ENCODE measurements at places on chromosomes 7 and 10.

DNA sequence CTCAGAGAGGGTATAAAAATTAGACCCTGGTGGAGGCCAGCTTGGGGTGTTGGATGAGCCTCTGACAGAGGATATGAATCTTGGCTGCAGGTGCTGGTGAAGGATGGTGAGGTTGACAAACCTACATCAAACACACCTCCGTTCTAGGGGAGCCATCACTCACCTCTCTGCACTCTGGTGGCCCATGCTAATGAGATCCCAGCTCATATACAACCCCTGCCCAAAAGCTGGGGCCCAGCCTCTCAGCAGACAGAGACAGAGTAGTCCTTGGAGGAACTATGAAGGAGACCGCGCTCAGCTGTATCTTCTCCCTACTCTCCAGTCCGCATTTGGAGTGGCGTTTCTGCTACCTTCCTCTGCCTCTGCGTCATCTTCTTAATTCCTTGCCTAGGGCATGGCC is 83.1 kb upstream of the SORCS3 start:
- DNase-seq = no peak

DNA sequence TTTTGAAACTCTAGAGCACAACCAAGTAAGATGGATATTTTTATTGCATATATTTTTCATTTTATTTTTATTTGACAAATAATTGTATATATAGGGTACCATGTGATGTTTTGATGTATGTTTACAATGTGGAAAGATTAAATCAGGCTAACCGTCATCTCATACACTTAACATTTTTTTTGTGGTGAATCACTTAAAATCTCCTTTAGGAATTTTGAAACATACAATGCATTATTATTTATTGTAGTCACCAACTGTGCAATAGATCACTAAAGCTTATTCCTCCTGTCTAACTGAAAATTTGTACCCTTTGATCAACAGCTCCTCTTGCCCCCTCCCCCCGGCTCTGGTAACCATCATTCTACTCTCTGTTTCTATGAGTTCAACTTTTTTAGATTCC is 77.2 kb downstream of the DNAH11 start:
- DNase-seq = no peak

GRCh38 chr10:122363311-122363710 is 11.2 kb upstream of the PLEKHA1 start:
- DNase-seq = no peak

- DNase-seq = no peak
These were observed 2.0 kb downstream of the SRI start for GRCh38 chr7:88217675-88218428.

DNA sequence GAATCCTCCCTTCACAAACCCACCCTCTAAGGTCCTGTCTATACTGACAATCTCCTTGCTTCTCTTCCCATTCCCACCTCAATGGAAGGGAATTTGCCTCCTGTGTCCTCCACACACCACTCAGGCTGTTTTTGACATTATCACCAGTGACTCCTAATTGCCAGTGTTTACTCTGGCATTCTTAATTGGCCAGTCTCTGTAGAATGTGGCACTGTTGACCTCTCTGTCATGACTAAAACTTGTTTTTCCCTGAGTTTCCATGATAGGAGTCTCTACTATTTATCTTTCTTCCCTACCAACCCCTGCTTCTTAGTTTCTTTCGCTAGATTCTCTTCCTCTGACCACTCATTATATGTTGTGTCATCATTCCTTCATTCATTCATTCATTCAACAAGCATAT is 12.1 kb downstream of the SLC16A12 start:
- no peak for DNase-seq

- DNase-seq = no peak
These were observed 1224.2 kb upstream of the SORCS1 start for GRCh38 chr10:108388706-108389105.

DNA sequence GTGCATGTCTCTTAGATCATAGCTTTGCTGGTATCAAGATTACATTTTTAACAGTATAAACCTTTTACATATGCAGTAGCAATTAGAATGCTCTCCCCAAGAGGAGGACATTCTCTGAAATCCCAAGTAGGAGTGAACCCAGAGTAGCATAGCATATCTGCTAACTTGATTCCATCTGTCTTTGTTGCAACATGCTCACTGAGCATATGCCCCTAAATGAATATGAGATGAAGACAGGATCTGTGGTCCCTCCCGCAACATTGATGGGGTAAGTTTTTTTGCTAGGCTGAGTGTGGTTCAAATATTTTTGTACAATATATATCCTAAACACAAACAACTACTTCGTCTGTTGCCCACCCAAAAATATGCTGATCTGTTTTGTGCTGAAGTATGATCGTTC is 534.2 kb upstream of the C7orf33 start:
- DNase-seq = peak; percentile 79

GRCh38 chr7:21805791-21806190 is 139.9 kb downstream of the CDCA7L start:
- DNase-seq = no peak

GRCh38 chr10:61223576-61223975 is 229.6 kb downstream of the TMEM26 start:
- no peak for DNase-seq

DNA sequence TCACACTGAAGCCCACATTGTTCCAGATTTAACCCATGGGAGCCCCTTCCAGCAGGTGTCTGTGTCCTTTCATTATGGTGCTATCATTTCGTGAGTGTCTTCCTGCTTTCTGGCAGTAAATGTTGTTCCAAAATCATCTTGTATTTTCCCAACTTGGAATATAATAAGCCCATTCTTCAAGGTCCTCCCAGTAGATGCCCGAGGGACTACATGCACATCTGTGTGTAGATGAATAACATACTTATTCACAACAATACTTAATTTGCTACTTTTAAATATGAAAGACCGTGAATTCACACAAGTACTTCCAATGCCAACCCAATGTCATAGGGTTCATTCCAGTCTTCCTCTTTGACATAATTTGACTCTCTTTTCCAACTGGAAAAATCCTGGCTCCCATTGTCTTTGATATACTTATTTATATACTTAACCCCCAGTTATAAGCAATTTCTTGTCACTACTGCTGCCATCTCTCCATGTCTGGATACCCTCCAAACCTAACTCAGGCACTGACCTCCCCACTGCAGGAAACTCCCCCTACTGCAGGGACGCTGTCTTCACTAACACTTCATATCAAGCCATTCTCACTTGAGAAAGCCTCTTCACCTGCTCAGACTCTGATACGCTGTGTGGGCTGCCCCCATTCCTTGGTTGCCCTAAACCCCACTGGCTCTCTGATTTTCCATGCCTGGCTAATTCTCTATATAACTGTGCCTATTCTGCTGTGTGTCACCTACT is 1119.2 kb downstream of the CNTNAP2 start:
- DNase-seq = no peak

DNA sequence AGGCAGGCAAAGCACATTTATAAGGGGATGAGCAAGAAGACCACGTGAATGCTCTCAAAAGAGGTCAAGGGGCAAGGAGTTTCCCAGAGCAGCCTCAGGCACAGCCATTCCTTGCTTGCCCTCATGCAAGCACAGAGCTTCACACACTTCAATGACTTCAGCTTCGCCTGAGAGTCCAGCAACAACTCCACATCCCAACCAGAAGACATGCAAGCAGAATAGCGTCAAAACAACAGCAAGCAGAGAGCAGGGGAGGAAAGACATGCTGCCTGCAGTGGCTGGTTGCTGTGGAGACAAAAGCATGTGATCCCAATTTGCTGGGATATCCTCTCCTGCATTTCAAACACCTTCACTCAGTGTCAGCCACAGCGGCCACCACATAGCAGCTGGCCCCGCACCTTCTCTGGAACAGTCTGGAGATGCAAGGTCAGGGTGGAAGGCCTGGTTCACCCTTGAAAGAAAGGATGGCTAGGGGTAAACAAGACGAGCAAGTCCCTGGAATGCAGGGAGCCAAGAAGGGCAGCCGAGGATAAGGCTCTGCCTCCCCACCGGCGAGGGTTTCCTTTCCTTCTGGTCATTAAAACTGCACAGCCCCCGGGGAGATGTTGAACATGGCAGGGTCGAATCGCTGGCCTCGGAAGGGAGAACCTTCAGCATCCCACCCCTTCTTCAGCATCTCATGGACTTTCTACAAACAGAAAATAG is 60.2 kb upstream of the CAMK2B start:
- no peak for DNase-seq

GRCh38 chr10:129222436-129222835 is 244.6 kb upstream of the MGMT start:
- no peak for DNase-seq

DNA sequence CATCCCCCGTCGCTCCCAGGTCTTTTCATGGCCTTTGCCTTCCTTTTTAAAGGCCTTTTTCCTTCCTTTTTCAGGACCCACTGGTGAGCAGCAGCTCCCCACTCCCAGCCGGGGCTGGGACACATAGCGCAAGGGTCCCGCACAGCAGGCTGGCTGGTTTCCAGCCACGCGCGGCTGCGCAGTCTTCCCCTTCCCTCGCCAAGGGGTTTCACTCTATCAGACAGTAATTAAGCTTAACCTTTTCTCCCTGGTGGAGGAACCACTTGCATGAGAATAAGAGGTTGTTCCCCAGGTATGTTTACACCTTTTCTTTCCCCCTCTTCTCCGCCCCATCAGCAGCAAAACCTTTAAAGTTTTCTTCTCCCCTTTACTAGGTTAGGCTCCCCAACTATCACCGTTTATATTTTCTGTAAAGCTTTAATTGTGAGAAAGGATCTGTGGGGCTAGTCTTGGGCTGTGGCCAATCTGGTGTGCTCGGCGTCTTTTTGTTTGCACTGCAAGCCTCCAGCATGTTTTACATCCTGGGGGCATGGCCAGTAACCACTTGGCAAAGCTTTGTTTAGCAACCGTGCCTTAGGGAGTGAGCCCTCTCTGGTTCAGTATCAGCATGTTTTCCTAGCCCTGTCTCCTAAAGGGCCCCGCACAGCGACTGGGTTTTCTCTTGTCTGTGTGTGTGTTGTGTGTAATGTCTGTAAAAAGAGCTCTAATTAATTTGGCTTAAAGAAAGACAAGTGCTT is 219.6 kb downstream of the PHF14 start:
- DNase-seq = no peak

DNA sequence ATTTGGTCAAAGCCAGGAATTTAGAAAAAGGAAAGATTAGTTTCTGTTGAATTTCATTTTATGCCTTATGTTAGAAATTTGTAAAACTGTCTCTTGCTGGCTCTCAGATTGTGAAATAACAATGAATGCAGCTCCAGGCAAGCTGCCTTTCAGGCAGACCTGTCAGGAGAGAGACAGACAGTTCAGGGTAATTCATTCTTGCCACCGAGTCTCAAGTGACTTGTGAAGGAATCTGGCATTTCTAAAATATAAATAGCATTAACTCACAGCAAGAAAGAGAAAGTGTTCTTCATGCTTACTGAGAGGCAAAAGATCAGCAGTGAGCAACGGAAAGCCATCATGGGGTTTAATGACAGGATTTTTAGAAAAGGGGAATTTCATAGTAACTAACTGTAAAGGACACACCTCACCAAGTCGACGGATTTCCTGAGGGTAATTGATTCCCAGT is 442.3 kb upstream of the AKR1E2 start:
- no peak for DNase-seq
